Activated CD8-positive, alpha-beta memory T cell treated with anti-CD3 and anti-CD28 coated beads for 36 hours (primary cell): ENCODE measurements at places on chromosomes 7 and 10. TPM values are rescaled to one million over a fixed set of nuclear protein-coding genes. Genes with fewer than 3 reads are reported as not detected.

The TMEM106B gene
- total RNA-seq: 24.6 TPM

The FAM171A1 gene
- total RNA-seq: 4.3 TPM

The CLRN3 gene
- total RNA-seq: not detected

The PHF14 gene
- 33.4 TPM for total RNA-seq

The ATP6V0A4 gene
- total RNA-seq: not detected
